ENCODE measurements at places on chromosomes 7 and 10. TPM values are rescaled to one million over a fixed set of nuclear protein-coding genes. Genes with fewer than 3 reads are reported as not detected.

DOCK1 gene
- total RNA-seq, result 99.7 TPM

DNA sequence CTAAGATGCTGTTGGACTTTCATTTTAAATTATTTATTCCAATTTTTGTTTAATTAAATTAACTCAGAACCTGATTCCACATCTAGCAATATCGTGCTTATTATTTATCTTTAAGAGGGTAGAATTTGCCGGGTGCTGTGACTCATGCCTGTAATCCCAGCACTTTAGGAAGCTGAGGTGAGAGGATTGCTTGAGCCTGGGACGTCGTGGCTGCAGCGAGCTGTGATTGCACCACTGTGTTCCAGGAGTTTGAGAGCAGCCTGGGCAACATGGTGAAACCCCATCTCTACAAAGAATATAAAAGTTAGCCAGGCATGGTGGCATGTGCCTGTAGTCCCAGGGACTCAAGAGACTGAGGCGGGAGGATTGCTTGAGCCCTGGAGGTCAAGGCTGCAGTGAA, 47.8 kb downstream of the ZFAND4 start:
- peak; percentile 13 for DNase-seq

CRYGN gene
- total RNA-seq, result not detected

GRCh38 chr10:61992059-61992460, 90.6 kb downstream of the ARID5B start:
- peak; percentile 78 for DNase-seq

DNA sequence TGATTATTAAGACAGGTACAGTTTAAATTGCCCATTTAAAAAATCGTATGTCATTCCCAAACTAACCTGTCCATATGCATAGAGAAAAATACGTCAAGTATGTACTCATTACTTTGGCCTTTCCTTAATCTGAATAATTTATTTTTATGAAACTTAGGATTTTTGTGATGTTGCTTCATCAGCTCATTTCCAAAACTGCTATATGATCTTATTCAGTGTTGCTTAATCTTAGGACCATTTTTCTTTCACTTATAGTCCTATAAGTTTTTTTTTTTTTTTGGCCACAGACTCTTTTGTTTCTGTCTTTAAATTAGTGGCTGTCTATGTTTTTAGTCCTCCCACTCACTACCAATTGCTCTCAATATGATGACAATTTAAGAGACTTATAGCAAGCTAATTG, 345.1 kb downstream of the PHTF2 start:
- no peak for DNase-seq

DNA sequence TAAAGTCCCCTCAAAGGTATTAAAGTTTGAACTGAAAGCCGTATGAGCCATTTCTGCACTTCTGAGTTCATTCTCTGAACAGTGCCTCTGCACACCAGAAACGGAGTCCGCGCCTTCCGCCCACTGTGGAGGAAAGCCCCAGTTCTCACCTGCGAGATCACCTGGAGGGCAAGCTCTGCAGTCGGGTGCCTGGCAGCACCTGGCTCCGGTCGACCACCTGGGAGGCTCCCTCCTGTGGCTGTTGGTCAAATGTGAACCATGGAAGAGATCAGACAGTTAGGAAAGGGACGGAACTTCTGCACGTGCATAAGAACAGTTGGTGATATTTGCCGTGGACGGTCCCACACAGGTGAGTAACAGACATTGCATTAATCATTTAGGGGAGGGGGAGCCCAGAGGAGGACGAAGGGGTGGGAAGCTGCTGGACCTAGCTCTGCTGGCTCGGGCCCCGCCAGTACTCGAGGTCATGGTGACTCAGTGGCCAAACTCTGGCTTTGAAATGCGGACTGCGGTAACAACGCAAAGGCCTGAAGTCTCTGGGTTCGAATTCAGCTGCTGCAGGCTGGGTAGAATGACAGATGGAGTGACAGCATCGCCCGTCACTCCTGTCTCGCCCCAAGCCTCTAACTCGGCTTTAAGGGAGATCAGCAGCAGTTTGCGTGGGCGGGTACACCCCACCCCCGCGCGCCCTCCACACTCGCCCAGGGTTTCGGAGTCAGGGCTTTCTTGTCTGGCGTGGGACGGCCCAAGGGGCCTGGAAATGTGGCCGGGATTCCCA, 1.7 kb upstream of the DPYSL4 start:
- no peak for DNase-seq

- peak; percentile 46 for DNase-seq
Observed at GRCh38 chr7:66033471-66034385, 41.9 kb upstream of the ASL start.

NEURL1 gene
- total RNA-seq, result under 0.01 TPM

DNA sequence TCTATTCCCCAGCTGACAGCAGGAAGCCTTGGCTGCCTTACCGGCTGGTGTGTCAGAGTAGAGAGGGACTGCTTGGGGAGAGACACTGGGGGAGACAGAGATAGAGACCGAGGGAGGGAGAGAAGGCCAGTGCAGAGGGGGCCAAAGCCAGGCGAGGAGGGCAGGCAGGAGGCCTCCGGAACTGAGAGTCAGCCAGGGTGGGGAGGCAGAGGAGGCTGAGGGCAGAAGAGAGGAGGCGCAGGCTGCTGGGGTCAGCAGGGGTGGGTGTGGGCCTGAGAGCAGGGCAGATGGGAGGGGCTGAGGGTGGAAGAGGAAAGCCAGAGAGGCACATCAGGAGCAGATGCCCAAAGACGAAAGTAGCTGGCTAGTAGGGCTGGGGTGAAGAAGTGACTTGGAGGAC, 57.2 kb upstream of the PAX2 start:
- no peak for DNase-seq

LRIT1 gene
- total RNA-seq, result not detected

GRCh38 chr10:68153473-68154210, 44.4 kb downstream of the MYPN start:
- peak; percentile 93 for DNase-seq

GRCh38 chr10:115402699-115403098, 309.5 kb downstream of the ATRNL1 start:
- peak; percentile 36 for DNase-seq

TMEM229A gene
- not detected for total RNA-seq

GRCh38 chr10:64039198-64039597, 518.0 kb downstream of the REEP3 start:
- DNase-seq, result no peak

GRCh38 chr7:89655946-89656345, 498.3 kb upstream of the STEAP1 start:
- DNase-seq, result no peak

DNA sequence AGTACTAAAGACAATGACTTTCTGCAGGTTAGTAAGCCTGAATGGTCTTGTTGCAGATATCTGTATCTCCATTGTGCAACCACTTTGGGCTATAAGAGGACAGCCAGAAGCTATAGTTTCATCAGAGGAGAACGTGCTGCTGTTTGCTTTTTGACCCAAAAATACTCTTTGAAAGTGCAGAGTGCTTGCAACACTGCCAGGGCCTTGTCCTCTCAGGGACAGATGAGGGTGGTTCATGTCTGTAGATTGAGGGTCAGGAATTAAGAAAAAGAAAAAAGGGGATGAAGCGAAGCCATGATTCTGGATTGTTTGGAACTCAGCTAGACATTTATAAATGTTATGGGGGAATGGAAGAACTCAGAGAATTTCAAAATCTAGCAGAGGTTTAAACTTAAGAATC, 212.5 kb downstream of the SEC23IP start:
- no peak for DNase-seq

PRKCQ gene
- under 0.01 TPM for total RNA-seq

HOXA2 gene
- 0.64 TPM for total RNA-seq

- no peak for DNase-seq
Observed at GRCh38 chr10:97131181-97131628, 54.6 kb downstream of the SLIT1 start.

DNA sequence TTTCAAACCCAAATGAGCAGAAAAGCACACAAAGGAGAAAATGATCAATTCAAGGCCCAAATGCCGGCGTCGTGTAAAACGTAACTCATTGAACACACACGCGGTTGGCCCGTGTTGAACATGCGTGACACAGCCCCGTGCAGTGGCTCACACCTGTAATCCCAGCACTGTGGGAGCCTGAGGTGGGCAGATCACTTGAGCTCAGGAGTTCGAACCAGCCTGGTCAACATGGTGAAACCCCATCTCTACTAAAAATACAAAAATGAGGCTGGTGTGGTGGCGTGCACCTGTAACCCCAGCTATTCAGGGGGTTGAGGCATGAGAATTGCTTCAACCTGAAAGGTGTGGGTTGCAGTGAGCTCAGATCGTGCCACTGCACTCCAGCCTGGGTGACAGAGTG, 156.7 kb upstream of the KLF6 start:
- DNase-seq, result no peak

- DNase-seq, result peak; percentile 13
Observed at GRCh38 chr7:149866779-149867447, 6.9 kb upstream of the ATP6V0E2 start.

DNA sequence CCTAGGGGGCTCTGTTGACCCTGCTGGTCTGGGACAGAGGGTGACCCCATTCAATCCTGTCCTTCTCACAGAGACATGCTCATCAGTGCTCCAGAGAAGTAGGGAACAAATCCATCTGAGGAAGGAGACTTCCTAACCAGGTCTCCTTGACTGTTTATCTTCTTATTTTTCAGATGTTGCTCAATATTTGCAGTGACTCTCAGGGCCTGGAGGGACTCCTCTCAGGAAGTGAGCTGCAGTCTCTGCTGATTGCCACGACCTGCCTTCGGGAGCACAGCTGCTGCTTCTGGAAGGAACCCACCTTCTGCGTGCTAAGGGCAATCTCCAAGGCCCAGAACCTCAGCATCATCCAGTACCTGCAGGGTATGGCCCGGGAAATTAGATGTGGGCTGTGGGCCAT, 41.0 kb downstream of the WDFY4 start:
- DNase-seq, result no peak

DNA sequence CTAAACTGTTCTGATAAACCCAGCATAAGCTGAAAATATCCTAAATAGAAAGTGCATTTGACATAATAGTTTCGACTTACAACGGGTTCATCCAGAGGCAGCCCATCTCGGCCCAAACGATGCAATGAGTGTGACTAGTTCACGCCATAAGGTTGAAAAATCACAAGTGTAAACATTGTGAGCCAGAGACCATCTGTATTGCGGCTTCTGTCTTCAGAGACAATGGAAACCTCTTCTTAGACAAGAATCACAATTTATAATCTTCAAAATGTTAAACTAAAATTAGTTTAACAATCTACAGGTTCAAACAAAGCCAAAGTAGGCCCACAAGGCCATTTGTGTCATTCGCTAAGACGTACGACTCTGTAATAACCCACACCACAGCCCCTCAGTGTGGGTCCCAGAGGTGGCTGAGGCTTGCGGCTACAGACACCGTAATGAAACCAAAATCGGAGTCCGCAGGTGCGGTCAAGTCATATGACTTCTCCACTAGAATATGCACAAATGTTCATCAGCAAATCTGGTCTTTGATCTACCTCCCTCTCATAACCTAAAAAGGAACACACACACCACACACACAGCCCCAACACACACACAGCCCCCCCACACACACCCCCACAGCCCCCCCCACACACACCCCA, 81.8 kb downstream of the DIP2C start:
- DNase-seq, result no peak

FGF8 gene
- total RNA-seq, result not detected

- peak; percentile 43 for DNase-seq
Observed at GRCh38 chr10:103800789-103801540, 54.4 kb downstream of the SH3PXD2A start.

GPR146 gene
- under 0.01 TPM for total RNA-seq

GRCh38 chr7:4450483-4450882, 231.6 kb upstream of the FOXK1 start:
- no peak for DNase-seq

- DNase-seq, result no peak
Observed at GRCh38 chr7:28979776-28980175, 21.6 kb upstream of the TRIL start.

DNA sequence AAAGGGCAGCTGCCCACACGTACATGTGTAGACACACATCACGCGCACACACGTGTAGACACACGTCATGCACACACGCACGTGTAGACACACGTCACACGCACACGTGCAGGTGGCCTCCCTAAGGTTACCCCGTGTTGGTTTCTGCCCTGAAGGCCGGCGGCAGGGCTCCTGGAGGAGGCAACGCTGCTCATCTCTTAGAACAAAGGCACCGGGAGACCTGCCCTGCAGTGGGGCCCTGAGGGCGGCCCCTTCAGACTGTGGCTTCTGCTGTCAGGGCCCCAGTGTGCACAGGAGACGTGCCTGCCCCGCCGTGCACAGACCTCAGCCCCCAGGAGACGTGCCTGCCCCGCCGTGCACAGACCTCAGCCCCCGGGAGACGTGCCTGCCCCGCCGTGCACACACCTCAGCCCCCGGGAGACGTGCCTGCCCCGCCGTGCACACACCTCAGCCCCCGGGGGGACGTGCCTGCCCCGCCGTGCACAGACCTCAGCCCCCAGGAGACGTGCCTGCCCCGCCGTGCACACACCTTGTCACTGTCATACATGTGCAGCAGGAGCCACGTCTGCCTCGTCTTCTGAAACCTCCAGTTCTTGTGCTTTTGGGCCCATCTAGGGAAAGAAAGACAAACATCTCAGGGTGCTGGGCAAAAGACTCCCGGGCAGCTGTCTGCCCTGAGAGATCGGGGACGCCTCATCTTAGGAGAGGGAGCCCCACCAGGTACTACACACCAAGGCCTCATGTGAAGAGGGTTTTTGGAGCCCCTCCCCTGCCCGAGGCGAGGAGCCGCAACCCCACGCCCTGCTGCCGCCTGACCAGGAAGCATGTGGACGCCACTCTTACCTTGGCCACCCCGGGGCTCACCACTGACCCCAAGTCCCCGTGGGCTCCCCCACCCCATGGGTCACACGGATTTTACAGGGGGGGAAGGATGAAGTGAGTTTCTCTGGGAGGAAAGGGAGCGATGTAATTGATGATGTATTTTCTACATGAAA, 17.3 kb downstream of the CYP2W1 start:
- DNase-seq, result no peak

EGFR gene
- 98.9 TPM for total RNA-seq

GRCh38 chr7:116665332-116665996, 6.5 kb upstream of the MET start:
- no peak for DNase-seq

WNT8B gene
- not detected for total RNA-seq

GRCh38 chr7:112452102-112452888, 2.0 kb downstream of the IFRD1 start:
- DNase-seq, result peak; percentile 80

SFR1 gene
- total RNA-seq, result 8.2 TPM

DNA sequence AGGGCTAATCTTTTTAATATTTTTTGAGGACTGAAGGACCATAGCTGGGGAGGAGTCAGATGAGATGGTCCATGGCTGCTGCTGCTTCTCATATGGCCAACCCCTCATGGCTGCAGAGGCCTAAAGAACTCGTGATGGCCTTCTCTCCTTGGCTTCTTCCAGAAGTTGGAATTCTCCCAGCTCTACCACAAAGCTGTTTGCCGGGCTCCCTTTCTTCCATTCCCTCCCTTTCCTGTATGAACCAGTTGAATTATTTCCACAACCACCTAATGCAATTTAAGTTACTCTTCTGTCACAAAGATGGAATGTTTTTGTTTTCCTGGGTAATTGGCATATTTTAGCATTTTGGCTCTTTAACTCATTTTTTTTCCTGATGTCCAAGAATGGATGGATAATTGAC, 80.7 kb downstream of the PHTF2 start:
- no peak for DNase-seq

ZNF425 gene
- total RNA-seq, result 2.9 TPM

- no peak for DNase-seq
Observed at GRCh38 chr10:34922138-34922537, 107.0 kb upstream of the PARD3 start.

Measured in fibroblast of villous mesenchyme (primary cell).